ENCODE measurements at places on chromosomes 6 and 20.
A peak's percentile ranks its signal among the peaks of the same experiment; 100 is the strongest.

GRCh38 chr20:41003143-41003935, 25.3 kb upstream of the TOP1 start:
- DNase-seq, result peak; percentile 35

DNA sequence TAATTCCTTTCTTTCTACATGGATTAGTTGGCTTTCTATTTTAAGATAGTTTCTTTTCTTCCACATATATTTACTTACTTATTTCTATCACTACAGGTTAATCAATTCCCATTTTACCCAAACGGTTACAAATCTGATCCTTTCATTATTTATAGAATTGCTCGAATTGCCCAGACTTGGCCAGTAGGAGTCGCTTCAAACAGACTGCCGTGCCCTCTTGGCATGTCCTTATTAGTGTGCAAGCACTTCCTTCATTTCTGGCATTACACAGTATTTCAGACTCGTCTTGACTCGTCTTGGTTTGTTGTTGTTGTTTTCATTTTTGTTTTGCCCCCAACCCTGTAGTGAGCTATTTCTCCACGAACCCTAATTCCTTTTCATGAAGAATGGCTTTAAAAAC, 74.6 kb downstream of the SAMD3 start:
- DNase-seq, result no peak

- DNase-seq, result no peak
Measured at GRCh38 chr20:22063753-22064152, 358.3 kb downstream of the PAX1 start.

GRCh38 chr6:166786704-166787293, 159.7 kb upstream of the RPS6KA2 start:
- DNase-seq, result no peak

DNA sequence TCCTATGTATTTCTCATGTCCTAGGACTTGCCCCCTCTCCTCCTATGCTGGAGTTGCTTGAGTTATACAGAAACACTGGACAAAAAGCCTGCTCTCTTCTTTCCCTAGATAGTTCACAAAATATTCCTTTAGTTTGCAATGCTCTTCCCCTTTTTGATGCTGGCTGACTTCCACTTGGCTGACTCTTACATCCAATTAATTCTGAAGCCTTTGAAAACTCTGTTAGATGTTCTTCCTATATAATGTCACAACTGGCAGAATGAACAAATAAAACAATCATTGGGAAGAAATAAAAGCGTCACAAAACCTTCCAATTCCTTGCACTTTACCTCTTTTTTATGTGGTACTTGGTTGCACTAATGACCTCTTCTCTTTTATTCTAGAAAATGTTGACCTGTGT, 253.8 kb upstream of the CITED2 start:
- DNase-seq, result no peak

DNA sequence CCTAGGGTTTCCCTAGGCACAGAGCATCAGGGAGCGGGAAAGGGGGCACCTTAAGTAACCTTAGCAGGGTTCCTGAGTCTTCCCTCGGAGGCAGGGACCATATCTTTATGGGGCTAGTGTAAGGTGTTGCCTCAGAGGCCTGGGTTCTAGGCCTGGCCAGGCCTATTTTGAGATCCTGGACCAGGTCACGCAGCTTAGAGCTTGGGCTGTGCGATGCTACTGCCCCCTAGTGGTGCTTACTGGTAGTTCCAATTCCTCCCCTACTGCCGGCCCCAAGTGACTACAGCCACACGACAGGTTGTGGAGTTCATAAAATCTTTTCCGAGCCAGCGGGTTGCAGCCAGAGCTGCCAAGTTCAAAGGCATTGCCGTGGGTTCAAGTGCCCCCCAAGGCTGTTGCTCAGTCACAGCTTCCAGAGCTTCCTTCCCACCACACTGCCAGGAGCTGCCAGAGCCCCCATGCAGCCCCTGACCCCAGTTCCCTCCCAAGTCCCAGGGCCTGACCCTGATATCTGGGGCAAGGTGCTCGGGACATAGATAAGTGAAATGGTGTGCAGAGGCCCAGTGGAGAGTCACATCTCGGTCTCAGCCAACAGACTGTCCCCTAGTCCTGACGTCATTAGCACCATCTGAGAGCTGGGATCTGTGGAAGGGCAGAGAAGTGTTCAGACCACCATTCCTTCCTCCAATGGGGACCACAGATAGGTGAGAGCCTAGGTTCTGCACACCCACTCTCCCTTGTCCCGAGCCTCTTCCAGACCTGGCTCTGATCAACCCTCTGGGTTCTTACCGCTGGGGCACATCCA, 3.3 kb downstream of the LRRC73 start:
- DNase-seq, result peak; percentile 70

GRCh38 chr6:2641044-2641725, 109.5 kb downstream of the MYLK4 start:
- DNase-seq, result no peak

GRCh38 chr20:6095409-6095808, 27.4 kb downstream of the FERMT1 start:
- no peak for DNase-seq

DNA sequence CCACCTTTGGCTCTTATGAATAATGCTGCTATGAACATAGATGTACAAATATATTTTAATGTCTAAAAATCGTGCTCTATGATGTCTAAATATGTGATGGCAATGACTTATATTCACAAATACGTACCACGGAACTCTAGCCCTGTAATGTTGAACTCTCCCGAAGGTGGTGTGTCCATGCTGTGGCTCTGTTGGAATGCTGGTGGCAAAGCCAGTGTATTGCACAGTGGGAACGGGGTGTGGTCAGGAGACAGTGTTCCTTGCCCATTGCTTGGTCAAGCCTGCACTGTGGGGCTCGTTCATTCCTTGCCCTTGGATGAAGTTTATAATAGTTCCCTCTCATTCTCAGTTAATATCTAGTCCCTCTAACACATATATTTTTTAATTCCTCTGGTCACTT, 109.6 kb downstream of the MTHFD1L start:
- DNase-seq, result no peak

GRCh38 chr6:14412026-14412425, 294.5 kb downstream of the CD83 start:
- DNase-seq, result no peak

- no peak for DNase-seq
Measured at GRCh38 chr6:120908767-120909166, 425.5 kb downstream of the TBC1D32 start.

DNA sequence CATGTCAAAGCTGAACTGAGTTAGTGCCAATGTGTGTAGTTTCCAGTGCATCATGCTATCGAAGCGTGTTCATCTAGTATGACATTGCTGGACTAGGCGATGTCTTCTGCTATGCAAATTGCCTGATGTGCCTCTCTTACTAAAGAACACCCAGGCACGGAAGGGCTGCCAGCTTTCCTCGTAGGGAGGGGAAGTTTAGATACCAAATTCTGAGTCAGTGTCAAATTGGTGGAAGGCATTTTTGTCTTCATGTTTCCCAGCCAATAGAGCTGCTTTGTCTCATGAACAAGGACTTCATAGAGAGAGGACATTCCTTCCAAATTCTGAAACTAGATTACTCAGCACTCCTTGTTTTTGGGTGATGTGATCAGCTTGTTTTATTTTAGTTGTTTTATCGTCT, 320.1 kb downstream of the BTBD3 start:
- no peak for DNase-seq

- DNase-seq, result no peak
Measured at GRCh38 chr6:16901782-16902181, 140.5 kb upstream of the ATXN1 start.

DNA sequence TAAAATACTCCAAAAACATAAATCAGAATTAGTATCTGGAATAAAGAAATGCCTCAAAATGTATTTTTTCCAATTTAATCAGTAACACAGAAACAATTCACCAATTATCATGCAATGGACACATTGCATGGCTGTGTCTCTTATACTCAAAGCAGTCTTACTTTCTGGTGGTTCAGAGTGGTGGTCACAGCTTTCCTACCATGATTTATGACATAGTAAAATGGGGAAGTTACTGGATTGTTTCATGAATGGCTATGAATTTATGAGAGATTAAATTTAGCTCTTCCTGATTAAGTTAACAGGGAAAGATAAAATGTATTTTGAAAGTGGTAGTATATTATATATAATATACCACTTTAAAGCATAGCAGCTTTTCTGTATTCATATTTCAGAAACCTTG, 331.5 kb upstream of the MAP3K7 start:
- no peak for DNase-seq

- DNase-seq, result no peak
Measured at GRCh38 chr6:43325876-43326275, 17.2 kb upstream of the CRIP3 start.

GRCh38 chr6:31214516-31214915, 44.0 kb upstream of the POU5F1 start:
- no peak for DNase-seq

GRCh38 chr20:49372095-49372734, 94.4 kb upstream of the ZNFX1 start:
- DNase-seq, result no peak

DNA sequence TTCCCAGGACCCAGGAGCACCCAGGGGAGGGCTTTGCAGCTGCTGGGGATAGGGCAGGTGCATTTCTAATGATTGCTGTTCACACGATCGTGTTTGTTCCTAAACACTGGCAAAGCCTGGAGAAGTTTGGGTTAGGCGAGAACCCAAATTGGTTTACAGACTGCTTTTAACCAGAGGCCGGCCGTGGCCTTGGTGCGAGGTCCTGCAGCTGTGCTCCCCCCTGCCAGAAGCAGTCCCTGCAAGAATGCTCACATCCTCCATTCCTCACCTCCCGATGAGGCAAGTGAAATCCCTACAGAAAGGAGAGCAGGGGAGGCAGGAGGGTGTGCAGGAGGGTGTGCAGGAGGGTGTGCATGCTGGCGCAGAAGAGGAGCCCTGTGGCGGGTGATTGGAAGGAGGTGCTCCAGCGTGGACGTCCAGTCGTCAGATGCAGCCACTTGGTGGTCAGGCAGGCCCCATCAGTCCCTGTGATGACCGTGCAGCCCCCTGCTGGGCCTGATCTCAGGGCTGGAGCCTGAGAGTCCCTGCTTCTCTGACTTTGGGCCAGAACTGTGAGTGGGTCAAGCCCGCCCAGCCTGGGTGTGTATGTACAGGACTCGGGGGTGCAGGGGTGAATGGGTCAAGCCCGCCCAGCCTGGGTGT, 55.7 kb upstream of the FRMD1 start:
- DNase-seq, result no peak

DNA sequence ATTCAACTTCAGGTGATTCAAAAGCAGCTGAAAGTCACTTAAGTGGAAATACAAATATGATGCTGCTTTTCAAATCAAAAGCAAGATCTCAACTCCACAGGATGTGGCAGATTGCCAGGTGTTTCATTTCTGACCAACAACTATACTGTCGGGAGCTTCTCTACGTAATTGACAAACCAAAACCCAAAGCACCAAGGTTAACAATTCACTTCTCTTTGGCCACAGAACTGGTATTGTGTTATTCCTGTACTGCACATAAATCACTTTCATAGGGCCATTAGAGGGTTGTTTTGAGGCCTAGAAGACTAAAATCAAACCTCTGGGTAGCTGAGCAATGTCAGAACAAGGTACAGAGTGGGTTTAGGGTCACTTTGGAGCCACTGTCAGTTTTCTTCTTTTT, 169.7 kb downstream of the HAO1 start:
- no peak for DNase-seq

DNA sequence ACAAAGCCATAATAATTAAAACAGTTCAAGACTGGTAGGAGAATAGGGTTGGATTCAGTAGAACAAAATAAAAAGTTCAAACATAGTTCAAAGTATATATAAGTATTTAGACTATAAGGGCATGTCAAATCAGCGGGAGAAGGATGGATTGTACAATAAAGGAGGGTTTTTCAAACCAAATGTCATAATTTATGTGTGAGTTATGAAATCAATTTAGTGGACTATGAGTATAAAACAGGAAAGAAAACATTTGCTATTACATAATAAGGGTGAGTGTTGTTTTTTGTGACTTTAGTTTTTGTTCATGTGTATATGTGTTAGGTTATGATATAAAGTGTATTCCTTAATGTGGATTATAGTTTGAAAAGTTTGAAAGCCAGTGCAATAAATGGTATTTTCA, 10.6 kb downstream of the ORC3 start:
- no peak for DNase-seq

- no peak for DNase-seq
Measured at GRCh38 chr6:167892835-167893815, 66.4 kb downstream of the AFDN start.

DNA sequence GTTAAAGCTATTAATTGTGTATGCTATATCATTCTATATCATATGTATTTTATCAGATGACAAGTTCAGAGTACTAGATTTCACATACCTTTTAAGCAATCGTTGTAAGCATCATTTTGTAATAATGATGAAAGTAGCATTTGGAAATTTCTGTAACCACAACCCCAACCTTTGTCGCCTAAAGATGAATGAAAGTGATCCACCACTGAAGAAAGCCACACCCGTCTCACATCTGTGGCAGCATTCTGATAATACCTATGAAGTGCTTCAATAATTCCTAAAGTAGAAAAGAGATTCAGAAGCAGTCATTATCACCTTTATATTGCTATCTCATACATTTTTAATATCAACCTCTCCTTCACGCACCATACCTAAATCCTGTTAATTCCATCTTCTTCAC, 16.6 kb downstream of the ZUP1 start:
- no peak for DNase-seq

Measured in stimulated activated CD8-positive, alpha-beta memory T cell treated with anti-CD3 and anti-CD28 coated beads, Interleukin-7, amount 100 ng/mL, for 24 hours (primary cell).